ENCODE measurements at places on chromosomes 4 and X. TPM values are rescaled to one million over a fixed set of nuclear protein-coding genes. Genes with fewer than 3 reads are reported as not detected.

DNA sequence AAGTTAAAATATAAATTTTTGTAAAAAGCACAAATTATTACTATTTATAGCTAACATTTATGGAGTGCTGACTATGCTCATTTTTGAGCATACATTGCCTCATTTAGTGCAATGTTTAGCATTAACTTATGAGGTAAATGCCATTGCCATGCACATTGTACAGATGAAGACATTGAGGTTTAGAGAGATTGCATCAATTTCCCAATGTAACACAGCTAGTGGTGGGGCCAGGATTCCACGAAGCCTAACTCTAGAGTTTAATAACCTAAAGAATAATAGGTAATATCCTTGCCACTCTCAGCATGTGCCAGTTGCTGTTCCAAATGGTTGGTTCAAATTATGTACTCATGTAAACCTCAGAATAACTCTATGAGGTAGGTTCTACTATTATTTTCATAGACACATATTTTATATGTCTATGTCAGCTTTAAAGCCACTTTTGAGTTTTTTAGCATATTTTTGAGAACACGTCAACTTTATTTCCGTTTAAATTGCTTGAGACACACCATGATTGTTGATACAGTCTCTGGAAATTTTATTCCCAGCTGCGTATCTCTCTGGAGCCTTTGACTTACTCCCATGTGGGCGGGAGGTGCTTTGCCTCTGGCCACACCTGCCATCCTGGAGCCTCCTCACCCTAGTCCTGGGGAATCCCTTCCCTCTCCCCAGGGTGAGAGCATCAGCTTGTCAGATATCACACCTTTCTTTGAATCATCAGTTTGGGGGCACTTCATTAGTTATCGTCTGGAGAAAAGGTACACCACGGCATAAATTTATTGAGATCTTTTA, 10.8 kb upstream of the ADH1A start:
- no peaks in the 10 kb centered on the region for H3K27me3 ChIP-seq
- no peak overlapping the region for H3K4me3 ChIP-seq
- no peaks in the 10 kb centered on the region for H3K36me3 ChIP-seq

GRCh38 chr4:85715991-85716737, 241.2 kb downstream of the ARHGAP24 start:
- peaks cover 32% of the 10 kb centered on the region for H3K4me1 ChIP-seq
- H3K27ac ChIP-seq: no peak overlapping the region
- H3K27me3 ChIP-seq: no peaks in the 10 kb centered on the region

- H3K4me1 ChIP-seq: no peaks in the 10 kb centered on the region
- no peak overlapping the region for H3K27ac ChIP-seq
- no peak for DNase-seq
Observed at GRCh38 chr4:69775321-69775867, 15.0 kb upstream of the SULT1B1 start.

DNA sequence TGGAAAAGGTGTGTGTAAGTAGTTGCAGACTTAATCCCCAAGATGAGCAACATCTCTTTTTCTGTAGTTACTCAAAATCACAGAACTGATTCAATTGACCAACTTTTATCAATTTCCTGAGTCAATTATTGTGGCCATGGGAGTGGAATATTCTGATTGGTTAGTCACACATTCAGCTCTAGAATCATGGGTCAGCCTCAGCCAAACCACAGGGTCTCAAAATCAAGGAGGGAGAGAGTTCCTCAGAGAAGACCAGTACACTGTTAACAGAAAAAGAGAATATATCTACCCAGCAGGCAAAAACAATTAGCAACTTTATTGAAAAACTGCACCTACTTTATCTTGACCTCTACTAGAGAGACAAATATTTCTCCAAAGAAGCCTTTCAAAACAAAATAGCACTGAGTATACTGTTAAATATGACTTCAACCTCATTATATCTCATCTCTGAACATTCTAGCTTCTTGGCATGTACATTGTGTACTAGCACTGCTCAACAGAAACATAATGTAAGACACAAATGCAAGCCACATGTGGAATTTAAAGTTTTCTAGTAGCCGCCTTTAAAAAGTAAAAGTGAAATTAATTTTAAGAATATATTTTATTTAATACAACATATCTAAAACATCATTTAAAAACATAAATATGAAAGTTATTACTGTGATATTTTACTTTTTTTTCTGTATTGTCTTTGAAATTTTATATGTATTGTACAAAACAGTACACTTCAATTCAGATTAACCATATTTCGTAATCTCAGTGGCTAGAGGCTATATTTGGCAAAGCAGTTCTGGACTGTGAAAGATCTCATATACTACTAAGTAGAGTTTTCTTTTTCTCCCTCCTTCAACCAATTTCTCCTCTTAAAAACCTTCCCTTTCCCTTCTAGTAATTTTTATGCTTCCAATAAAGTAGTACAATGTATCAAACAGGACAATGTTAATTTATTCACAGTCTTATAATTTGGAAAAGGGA, 11.8 kb upstream of the LCORL start:
- no peaks in the 10 kb centered on the region for H3K27me3 ChIP-seq
- H3K4me3 ChIP-seq: no peak overlapping the region
- H3K36me3 ChIP-seq: no peaks in the 10 kb centered on the region
- no peak overlapping the region for H3K27ac ChIP-seq

DNA sequence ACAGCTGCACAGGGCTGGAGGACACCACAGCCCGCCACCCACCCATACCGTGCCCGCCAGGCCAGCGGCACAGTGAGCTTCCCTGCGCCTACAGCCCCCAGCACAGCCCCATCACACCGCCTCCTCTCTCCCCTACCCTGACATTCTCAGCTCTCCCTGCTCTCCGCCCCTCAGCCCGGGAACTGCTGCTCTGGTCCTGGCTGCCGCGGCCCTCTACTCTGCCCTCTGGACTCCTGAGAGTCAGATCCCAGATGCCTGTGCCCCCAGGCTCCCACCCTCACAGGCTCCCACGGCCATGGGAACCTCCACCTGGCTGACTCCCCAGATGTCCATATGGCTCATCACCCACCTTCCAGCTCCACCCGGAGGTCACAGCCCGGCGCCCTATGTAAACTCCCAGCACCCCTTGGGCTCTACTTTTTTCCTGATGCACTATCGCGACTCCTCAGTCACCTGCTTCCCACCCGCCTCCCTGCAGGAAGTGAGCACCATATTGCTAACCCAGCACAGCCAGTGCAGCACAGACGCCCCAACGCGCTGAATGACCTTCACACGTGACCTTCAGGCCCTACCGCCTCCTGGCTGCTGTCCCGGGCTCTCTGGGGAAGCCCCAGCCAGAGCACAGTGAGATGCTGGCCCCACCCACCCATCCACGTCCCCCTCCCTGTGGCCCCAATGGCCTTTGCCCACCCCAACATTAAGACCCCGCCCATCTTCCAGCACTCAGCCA, 23.0 kb downstream of the FAM53A start:
- H3K27ac ChIP-seq: no peak overlapping the region
- DNase-seq: no peak
- no peak overlapping the region for H3K4me3 ChIP-seq
- no peaks in the 10 kb centered on the region for H3K4me1 ChIP-seq
- H3K36me3 ChIP-seq: no peaks in the 10 kb centered on the region

DNA sequence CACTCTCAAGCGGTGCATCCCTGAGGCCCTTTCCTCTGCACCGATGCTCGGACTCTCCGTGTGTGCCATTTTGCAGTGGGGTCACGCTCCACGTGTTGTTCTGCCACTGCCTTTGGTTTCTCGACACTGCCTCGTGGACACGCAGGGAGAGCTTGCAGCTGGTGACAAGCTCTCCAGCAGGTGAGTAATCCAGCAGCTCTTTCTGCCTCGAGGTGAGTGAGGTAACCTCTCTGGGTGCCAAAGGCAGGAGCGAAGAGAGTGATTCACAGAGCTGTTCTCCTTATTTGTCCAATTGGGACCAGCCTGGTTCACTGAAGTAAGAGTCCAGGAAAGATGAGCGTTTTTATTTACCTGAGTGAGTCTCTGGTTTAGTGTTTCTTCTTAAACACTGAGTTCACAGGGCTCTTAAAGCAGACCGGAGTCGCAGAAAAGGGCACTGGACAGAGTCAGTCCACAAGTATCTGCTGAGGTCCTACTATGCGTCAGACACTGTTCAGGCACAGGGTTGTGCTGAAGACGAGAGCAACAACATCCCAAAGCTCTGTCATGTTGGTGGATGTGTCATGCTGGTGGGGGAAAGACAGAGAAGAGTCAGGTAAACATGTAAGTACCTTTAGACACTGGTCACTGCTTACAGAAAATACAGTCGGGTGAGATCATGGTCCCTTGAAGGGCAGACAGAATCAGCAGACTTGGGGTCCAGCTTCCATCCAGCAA, 61.8 kb downstream of the FHDC1 start:
- no peak for DNase-seq
- no peaks in the 10 kb centered on the region for H3K36me3 ChIP-seq
- H3K4me3 ChIP-seq: no peak overlapping the region
- H3K27me3 ChIP-seq: no peaks in the 10 kb centered on the region

Gene TEC
- polyA plus RNA-seq: 1.7 TPM

GRCh38 chr4:84413480-84413879, 85.6 kb downstream of the NKX6-1 start:
- DNase-seq: no peak
- no peak overlapping the region for H3K4me3 ChIP-seq
- no peaks in the 10 kb centered on the region for H3K4me1 ChIP-seq
- no peak overlapping the region for H3K27ac ChIP-seq

Gene SPANXN3
- not detected for polyA plus RNA-seq

DNA sequence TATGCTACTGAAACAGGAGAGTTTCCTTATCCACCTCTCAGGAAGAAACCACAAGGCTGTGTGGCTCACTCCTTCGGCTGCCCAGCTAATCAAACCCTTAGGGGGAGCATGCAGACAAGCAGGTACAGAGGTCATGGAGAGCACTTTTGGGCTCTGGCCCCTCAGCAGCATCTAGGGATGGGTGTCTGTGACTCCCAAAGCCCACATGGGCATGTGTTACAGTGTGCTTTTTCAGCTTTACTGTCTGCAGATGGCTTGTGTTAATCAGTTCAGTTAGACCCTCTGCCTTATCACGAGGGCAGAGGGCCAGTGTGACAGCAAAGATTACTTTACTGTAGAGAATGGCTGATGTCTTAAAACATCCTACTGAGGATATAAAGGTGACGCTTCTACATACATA, 447.4 kb downstream of the PCDH10 start:
- no peak overlapping the region for H3K27ac ChIP-seq
- H3K27me3 ChIP-seq: no peaks in the 10 kb centered on the region
- no peak overlapping the region for H3K4me3 ChIP-seq
- no peaks in the 10 kb centered on the region for H3K36me3 ChIP-seq

GRCh38 chr4:78543424-78544125, 8.0 kb upstream of the ANXA3 start:
- DNase-seq: no peak
- no peak overlapping the region for H3K27ac ChIP-seq
- no peaks in the 10 kb centered on the region for H3K27me3 ChIP-seq
- no peaks in the 10 kb centered on the region for H3K4me1 ChIP-seq
- H3K36me3 ChIP-seq: no peaks in the 10 kb centered on the region

- no peaks in the 10 kb centered on the region for H3K4me1 ChIP-seq
- DNase-seq: no peak
- H3K36me3 ChIP-seq: no peaks in the 10 kb centered on the region
Observed at GRCh38 chr4:189615217-189615663, 325.4 kb upstream of the FRG1 start.

DNA sequence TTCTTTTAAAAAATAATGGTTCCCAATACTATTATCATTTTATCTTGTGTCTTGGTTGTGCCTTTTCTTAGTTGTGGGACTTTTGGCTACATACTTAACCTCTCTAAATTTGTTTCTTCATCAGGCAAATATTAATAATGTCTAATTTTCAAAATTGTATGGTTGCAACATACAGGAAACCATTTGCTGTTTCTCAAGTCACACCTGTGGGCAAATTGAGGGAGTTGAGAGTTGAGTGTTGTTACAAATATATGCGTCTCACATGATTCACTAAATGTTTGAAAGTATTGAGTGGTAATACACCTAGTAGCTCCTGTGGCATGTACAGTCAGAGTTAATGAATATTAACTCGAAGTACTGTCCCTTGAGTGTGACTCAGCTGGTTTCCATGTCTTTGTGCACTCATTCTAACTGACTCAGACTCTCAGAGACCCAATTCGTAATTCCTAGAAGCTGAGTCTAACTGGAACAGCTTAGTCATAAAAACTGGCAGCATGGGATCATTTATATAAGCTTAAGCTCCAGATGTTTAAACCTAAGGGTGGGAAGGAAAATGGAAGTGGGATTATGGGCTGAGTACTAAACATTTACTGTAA, 802.4 kb downstream of the TRIML1 start:
- H3K36me3 ChIP-seq: no peaks in the 10 kb centered on the region
- H3K4me1 ChIP-seq: no peaks in the 10 kb centered on the region
- no peak overlapping the region for H3K4me3 ChIP-seq
